HTR-8/SVneo (cell line): ENCODE measurements at places on chromosomes 1 and 21.

DNA sequence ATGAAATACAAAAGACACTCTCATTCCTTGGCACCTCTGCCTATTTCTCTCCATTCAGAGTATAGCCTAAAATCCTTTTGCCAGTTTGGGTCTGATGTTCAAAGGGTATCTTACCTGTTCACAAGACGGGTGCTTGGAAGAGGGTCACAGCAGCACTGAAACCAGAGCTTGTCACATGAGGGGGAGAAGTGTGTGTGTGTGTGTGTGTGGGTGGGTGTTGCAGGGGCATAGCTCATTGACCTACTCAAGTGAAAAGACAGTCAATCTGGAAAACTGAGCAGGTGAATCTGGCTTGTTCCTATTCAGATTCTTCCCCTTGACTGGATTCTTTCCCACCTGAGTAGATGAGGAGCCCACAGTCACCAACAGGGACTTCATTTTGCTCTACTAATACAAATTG lies 63.9 kb downstream of the KCTD3 start:
- no peak for DNase-seq

DNA sequence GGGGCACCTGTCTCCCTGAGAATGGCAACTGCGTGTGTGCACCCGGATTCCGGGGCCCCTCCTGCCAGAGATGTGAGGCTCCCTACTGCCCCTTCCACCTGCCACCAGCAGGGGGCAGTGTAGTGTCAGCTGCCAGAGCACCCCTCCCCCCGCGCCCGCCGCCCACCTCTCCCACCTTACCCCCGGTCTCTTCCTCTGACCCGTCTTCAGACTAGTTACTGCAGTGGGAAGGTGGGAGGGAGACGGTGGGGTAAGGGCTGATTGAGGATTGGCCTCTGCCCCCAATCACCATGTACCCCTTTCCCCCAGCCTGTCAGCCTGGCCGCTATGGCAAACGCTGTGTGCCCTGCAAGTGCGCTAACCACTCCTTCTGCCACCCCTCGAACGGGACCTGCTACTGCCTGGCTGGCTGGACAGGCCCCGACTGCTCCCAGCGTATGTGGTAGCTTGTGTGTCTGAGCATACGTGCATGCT lies 10.1 kb upstream of the LRRC71 start:
- no peak for DNase-seq

DNA sequence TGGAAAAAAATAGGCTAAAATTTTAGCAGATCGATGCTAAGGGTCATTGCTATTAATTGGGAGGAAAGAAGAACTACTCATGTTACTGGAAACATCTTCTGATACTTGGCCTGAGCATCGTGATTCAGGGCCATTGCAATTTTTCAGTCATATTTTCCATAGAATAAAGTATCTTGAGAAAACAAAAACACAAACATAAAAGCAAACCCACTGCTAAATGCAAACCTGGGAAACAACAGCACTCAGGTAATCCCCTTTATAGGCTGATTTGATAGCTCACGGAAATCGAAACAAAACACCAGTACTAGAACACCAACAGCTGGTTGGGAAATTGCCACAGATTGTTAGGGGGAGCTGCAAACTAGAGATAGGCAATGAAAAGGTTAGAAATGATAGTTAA lies 172.9 kb upstream of the ESRRG start:
- DNase-seq: no peak

DNA sequence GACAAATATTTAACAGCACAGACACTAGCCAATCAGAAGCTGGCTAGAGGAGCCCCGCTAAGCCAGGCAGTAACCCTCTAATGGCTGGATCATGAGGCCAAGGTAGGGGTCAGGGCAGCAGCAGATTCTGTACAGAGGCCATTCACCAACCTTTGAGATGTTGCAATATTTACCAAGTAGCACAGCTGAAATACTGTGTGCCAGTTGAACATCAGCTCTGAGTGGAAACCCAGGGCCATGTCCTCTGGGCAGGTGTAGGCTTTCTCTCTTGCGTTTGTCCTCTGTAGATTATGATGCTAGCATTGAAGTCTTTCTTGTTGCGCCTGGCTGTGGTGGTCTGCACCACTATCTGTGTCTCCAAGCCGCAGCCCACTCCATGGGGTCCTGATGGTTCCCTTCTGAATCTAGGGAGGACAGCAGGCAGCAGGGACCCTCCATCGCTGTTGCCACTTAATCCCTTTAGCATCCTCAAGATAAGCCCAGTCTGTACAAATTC lies 2.5 kb upstream of the COG2 start:
- DNase-seq: no peak

DNA sequence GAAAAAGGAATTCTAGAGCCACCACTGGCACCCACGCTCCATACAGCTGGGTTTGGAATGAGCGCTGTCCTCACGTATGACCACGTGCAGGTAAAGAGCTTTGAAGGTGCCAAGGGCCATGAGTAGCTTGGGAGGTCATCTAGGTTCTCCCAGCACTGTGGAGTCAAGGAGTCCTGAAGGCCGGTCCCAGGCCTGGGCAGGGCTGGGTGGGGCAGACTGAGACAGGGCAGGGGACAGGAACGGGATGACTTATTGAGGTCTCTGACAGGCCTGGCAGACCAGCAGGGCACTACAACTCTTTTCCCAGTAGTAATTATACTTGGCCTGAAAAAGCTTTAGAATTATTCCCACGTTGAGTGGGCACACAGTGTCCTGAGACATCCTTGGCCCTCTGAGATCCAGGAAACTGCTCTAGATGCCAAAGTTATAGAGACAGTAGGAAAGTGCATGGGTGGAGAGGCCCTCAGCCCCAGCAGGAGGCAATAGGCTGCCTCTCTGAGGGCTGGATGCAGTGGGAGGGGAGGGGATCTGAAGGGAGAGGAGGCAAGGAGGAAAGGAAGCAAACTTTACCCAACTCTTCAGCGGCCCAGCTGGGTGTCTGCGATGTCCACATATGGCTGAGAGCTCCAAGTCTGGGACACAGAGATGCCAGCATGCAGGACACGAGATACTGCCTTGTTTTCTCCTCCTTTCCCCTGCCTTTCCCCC lies 1.8 kb upstream of the CDA start:
- DNase-seq: no peak

- DNase-seq: no peak
Measured at GRCh38 chr1:204495078-204495753, 611 bp upstream of the PIK3C2B start.

DNA sequence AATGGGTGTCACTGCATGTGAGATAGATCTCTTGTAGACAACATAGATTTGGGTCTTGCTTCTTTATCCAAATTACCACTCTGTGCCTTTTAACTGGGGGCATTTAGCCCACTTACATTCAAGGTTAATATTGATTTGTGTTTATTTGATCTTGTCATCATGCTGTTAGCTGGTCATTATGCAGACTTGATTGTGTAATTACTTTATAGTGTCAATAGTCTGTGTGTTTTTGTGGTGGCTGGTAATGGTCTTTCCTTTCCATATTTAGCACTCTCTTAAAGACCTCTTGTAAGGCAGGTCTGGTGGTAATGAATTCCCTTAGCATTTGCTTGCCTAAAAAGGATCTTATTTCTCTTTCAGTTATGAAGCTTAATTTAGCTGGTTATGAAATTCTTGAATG lies 29.6 kb downstream of the ZNF691 start:
- no peak for DNase-seq

DNA sequence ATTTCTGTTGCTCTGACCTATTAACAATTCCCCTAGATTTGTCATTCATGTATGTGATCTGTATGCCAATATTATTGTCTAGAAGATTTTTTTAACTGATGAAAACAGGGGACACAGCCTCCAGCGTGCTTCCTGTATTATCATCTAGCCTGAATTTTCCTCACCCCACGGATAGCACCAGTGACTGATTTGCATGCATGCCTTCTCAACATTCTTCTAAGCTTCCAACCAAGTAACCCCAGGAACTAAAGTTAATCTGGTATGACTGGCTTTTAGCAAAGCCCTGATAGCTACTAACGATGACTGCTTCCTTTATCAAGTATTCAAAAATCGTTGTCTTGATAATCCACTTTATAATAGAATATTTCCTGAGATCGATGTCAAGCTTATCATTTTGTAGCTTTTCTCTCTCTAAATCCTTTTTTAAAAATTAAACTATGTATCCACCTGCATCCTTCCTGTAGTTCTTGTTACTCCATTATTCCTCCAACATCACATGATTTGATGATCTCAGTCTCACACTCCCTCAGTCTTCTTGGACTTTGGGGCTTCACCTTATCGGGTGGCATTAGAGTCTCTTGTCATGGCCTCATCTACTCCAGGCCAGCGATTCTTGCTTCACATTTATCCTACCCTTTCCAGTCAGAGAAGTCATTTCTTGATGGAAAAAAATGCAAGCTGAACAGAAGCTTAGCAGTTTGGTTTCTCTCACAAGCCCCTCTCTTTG lies 19.0 kb downstream of the BCAR3 start:
- DNase-seq: no peak

DNA sequence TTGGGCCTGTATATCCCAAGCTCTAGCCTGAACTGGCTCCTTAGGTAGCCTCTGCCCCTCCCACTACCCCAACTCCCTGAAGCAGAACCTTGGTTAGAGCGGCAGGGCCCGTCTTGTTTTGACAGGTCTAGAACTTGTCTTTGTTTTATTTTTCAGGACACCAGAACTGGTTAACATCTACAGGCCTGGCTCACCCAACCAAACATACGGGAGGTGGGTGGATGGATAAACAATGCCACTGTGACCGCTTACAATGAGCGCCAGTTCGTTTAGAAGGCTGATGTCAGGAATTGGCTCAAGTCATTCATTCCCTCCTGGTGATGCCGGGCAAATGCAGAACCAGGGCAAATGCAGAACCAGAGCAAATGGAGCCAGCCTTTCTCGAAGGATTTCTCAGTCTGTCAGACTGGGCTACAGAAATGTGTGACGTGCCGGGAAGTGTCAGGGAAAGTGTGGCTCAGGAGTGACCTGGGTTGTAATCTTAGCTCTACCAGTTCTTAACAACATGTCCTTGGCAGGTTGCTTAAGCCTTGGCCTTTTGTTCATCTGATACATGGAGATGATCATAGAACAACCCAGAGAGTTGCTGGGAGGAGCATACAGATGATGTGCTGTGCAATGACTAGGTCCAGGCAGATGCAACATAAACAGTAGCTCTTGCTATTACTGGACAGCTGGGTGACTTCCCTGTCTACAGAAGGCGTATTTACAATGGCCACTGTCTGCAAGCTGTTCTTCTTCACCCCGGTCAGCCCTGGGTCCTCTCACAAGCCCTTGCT lies 30.5 kb upstream of the BTG2 start:
- DNase-seq: no peak

DNA sequence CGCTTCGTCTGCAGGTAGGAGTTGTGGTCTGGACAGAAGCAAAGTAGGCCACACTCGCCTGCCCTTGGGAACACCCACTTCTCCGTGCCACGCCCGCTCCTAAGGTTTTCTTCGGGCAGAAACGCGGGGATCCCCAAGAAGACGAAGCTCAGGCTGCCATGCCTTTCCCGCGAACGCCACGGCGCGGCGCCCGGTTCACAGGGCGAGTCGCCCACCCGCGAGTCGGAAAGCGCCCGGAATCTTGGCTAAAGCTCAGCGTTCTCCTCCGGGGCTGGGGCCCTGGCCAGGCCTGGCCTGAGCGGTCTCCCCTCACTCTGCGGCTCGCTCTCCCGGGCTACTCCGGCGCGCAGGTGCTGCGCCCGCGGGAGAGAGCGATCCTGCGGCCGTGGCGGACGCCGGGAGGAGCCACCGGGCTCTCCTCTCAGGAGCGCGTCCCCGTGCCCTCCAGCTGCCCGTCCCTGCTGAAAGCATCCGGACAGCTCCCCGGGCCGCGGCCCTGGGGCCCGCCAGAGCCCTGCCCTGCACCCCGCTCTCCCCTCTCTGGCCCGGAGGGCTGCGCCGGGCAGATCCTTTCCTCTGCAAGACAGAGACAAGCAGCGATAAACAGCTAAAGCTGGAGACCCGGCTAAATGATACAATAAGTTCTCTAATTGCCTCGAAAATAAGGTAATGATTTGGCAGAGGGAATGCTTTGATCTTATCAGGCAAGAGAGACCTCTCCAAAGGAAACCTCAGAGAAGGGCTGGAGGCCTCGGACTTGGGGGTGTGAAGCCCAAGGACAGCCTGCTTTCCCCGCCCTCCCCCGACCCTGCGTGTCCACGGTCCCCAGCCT lies 6.7 kb upstream of the WNT2B start:
- peak; percentile 45 for DNase-seq

- no peak for DNase-seq
Measured at GRCh38 chr1:225498549-225499136, 70.8 kb upstream of the LBR start.

DNA sequence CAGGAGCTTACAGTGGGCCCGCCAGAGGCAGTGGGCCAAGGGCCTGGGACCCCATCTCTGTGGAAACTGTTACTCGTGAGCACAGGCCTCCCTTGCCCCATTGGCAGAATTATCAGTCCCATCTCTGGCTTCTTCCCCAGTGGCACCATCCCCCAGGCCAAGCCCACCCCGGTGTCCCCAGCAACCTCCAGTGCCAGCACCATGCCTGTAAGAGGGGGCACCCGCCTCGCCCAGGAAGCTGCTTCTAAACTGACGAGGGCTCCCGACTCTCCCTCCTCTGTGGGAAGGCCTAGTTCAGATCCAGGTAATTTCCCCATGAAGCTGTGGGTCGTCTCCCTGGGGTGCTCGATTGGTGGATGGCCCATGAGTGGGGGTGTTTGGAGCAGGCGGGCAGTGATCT lies 46.8 kb downstream of the TNFRSF8 start:
- DNase-seq: no peak

GRCh38 chr1:226549937-226550671 lies 1.5 kb downstream of the STUM start:
- no peak for DNase-seq
